ENCODE measurements at places on chromosomes 1 and 21.

DNA sequence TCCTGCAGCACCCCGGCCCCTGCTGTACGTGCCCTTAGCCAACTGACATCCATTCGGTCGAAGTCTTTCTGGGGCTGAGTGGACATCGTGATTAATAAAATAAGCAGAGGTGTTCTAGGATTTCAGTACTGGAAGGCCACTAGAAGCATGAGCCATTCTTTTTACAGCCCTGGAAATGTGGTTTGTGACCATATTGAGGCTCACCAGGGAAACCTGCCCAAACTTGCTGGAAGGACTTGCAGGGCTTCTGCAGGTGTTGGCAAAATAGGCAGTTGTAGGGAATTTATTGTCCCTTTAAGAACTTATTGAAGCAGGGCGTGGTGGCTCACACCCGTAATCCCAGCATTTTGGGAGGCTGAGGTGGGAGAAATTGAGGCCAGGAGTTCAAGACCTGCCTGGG is 80.8 kb downstream of the DOP1B start:
- no peak for DNase-seq

DNA sequence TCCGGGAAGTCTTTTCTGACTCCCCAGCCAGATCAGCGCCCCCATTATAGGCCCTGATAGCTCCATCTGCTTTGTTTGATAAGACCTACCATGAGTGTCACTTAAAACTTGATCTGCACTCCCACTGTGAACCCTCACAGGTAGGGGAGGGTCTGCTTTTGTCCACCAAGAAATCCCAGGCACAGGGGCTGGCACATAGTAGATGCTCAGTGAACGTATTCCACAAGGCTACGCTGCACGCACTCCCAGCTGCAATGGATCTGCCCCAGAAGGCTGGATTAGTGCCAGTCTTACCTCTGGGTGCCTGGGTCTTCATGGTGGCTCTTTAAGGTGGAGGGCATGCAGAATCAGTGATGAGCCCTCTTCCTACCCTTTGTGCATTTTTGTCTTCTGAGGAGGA is 447.1 kb downstream of the PTPRU start:
- no peak for DNase-seq

DNA sequence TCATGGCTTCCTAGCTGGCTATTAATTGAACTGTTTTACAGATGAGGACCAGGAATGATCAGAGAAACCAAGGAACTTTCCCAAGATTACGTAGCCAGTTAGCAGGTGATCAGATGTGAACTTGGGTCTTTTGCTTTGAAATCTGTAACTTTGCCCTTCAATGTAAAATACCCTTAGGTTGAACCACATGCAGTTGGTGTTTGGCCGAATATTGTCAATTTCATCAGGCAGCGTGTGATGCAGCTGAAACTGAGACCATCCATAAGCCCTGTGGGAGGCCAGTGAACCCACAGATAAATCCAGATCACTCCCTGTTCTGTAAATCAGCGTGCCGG is 150.8 kb downstream of the ETS2 start:
- DNase-seq, result no peak

- no peak for DNase-seq
These were observed 9.0 kb upstream of the ABCG1 start for GRCh38 chr21:42209801-42210479.

DNA sequence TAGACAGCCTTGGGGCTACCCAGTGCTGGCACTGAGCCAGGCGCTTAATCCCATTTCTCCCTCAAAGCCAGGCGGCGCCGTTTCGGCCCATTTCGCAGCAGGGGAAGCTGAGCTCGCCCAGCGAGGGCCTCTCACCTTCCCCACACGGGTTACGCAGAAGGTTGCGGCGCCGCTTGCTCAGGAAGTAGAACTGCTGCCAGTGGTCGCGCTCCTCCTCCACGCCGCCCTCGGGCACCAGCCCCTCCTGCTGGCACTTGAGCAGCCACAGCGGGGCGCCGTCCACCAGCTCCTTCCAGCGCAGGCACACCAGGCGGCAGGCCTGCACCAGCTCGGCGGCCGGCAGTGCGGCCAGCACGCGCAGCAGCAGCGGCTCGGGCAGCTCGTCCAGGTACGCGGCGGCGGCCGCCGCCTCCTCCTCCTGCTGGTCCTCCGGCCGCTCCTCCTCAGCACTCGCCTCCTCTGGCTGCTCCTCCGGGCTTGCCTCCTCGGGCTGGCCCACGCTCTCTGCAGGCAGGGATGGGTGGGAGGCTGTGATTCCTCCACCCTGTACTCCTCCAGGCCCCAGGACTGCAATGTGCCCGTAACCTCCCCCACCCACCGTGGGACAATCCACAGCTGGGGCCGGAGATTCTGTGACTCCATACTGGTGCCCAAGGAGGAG is 3.8 kb downstream of the FBXO2 start:
- peak; percentile 78 for DNase-seq

DNA sequence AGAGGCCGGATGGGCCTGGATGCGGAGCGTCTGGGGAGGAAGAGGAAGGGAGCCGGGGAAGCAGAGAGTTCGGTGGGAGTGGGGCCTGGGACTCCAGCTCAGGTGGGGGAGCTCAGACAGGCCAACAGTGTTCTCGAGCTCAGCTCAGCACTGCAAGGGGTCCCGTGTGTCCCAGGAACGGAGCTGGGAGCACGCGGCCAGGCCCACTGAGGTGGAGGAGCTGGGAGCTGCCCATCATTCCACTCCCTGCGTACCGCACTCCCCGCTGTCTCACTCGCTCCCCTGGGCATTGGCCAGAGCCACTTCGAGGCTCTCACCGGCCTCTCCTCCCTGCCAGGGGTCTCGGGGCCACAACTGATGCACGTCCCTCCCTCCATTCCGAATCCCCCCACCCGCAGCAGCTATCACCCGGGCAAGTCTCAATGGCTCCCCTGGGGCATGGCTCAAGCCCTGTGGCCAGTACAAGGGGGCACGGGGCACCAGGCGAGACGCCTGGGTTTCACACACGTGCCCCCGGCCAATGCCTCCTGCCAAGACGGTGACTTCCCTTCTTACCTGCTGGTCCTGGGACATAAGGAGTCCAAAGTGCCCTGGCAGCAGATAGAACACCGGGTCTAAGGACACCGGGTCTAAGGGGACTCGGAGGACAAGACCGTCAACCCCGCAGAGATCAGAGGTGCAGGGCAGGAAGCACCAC is 30.3 kb upstream of the COL6A2 start:
- no peak for DNase-seq

DNA sequence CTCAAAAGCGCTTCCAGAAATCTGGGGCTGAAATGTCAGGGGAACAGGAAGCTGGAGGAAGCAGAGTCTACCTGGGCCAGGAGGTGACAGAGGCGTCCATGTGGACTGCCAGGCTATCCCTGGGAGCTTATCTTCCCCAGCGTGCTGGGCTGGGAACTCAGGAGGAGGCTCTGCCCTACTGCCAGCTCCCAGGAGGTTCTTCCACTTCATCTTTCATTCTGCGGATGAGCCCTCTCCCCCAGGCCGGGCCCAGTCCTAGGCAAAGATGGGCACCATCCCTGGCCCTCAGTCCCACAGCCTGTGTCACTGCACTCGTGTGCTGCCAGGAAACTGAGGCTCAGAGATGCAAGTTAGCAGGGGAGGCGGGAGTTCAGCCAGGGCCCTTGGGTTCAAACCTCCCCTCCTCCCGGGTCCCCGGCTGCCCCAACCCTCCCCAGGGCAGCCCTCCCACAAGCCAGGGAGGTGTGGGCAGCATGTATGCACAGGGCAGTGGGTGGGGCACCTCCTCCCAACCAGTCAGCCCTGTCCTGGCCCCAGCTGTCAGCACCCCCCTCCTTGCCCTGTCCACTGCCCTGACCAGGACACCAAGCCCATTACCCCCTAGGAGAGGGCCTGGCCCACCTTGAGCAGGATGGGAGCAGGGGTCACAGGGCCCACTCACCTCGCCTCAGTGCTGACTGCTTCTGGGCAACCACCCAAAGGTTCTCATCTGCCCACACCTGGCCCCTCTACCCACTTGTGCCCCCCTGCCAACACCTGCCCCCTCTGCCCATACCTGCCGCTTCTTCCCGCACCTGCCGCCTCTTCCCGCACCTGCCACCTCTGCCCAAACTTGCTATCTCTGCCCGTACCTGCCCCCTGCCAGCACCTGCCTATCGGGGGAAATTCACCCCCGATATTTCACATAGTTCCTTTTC is 226.0 kb downstream of the NPHP4 start:
- DNase-seq, result no peak

DNA sequence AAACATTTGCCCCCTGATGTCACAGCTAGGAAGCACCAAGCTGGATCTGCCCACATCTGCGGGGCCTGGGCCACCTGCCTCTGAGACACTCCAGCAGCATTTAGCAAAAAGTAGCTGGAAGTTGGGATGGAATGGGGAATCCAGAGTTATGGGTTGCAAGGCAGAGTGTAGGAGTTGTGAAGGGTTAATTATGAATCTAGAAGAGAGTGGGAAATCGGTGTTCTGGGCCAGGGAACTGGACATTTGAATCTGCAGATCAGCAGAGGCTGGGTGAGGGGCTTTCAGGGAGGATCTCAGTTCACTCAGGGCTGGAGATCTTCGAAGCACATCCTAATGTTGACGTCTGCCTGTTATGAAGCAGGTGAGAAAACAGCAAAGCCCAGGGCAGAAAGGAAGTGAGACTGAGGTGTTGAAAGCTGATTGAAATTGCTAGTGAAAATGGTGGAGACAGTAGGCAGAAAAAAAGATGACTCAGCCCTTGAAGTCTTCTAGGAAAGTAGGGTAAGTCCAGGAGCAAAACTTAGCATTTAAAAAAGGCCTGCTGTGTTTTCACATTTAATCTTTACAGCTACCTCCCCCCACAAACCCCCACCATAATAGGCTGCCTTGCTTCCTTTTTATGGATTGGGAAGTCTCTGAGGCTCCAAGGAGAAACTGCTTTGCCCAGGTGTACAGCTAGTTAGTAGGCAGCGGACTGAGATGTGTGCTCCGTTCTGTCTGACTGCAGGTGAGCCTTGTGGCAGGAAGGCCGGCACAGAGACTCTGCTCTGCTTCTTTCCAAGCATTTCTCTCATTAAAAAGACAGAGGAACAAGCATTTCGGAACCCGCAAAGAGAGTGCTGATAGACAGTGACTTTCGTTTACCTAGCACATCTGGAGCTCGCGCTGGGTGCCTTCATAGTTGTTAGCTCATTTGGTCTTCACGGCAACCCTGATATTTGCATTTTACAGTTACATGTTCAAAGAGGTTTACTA is 7.2 kb downstream of the VANGL1 start:
- peak; percentile 51 for DNase-seq

DNA sequence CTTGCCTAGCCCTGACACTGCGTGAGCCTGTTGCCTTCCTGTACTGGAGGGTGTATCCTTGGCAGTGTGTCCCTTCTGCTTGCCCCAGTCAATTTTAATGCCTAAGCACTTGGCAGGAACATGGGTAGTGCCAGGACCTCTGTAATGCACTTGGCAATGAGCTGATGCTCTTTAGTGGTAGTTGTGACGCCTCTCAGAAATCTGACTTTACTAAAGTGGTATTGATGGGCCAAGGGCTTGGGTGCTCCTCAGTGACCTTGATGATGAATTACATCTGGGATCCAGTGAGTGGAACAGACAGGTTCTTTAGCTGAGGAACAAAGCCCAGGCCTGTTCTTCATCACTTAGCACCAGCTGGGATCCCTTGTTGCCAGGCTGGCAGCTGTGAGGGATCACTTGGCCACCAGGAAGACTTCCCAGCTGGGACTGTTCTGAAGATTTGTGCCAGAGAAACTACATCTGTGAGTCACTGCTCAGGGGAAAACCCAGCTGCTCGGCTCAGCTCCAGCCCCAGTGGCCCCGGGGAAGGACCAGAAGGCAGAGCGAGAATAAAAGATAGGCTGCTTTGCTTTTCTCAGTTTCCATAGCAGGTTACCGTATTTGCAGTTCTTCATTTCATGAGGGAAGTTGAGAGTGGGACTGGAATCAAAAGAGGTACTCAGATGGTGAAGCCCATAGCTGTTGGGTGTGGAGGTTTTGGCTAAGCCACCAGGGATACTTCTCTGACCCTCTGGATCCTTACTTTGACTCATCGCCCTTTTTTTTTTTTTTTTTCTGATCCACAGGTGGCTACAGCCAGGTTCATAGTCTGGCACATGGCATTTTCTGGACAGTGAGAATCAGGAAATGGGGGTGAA is 28.5 kb upstream of the KCNA2 start:
- DNase-seq, result peak; percentile 83

GRCh38 chr1:20112279-20113000 is 6.9 kb downstream of the PLA2G2D start:
- DNase-seq, result no peak

- DNase-seq, result no peak
These were observed 10.4 kb downstream of the MGST3 start for GRCh38 chr1:165641231-165641987.

- DNase-seq, result no peak
These were observed 242.6 kb upstream of the C1orf105 start for GRCh38 chr1:172177849-172178248.

DNA sequence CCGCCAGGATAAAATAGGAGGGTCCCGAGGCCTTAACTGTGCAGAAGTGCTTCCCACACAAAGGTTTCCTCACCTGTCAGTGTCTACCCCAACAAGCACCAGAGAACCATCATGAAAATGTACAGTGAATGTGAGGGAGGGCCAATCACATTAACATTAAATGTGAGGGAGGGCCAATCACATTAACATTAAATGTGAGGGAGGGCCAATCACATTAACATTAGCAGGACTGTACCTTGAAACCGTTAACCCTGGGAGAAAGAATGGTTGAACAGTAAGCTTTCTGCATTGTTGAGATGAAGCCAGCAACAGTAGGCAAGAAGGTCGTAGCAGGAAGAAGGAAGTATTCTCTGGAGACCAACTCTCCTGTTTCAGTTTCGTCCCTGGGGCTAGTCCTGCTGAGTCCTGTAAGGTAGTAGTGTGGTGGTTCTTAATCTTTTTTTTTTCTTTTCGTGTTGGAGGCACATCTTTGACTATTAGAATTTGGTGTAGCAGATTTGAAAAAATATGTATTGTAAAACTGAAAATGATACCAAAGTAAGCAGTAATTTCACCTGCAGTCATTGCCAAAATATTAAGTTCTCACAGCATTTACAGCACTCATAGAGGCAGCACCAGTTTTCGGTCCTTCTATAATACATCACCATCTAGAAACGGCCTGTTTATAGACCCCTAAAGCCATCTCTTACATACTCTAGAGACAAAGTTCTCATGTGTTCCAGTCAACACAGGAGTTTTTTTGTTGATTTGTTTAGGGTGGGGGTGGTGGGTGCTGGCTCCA is 98.6 kb upstream of the PPP2R5A start:
- DNase-seq, result peak; percentile 9

DNA sequence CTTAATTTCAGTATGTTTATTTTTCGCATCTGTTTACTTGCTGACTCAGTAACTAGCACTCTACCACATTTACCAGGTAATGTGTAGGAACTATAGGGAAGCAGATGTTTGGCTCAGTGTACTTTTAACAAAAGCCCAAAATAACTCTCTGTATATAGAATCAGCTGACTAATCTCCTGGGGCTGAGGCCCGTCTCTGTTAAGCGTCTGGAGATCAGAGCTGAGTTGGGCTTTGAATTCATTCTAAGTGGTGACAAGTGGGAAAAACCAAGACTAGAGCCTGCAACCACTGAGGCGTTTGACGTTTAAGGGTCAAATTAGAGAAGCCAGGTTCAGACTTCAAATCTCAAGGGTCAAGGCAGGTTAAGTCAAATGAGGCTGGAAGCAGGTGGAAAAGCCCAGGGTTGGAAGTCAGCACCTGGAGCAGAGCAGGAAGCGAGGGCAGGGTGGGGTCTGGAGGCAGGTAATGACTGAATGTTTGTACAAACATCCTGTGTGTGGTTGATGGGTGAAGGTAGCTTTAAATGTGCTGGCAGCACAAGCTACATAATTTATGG is 56.8 kb upstream of the LYST start:
- no peak for DNase-seq

- DNase-seq, result peak; percentile 82
These were observed 93.1 kb downstream of the NID1 start for GRCh38 chr1:235971571-235972310.

GRCh38 chr21:16619281-16619680 is 889.5 kb downstream of the USP25 start:
- DNase-seq, result no peak

GRCh38 chr1:219283541-219283940 is 109.9 kb downstream of the LYPLAL1 start:
- DNase-seq, result no peak
